ENCODE measurements at places on chromosomes 2 and 18. TPM values are rescaled to one million over a fixed set of nuclear protein-coding genes. Genes with fewer than 3 reads are reported as not detected.

TUBA3D gene
- total RNA-seq = 2.9 TPM

ALLC gene
- not detected for total RNA-seq

TTC21B gene
- total RNA-seq = 20.2 TPM

HOXD4 gene
- total RNA-seq = not detected

RANBP2 gene
- 42.0 TPM for total RNA-seq

STON1 gene
- total RNA-seq = 0.07 TPM

NCKAP1 gene
- 79.4 TPM for total RNA-seq

SLC4A3 gene
- total RNA-seq = 5.8 TPM

CACNB4 gene
- total RNA-seq = 0.29 TPM

LBH gene
- 10.1 TPM for total RNA-seq

KCNF1 gene
- 0.07 TPM for total RNA-seq

METTL5 gene
- total RNA-seq = 91.0 TPM

ME2 gene
- 111 TPM for total RNA-seq

CCDC85A gene
- 0.19 TPM for total RNA-seq

RESP18 gene
- total RNA-seq = not detected

All from HT1080 (cell line).